ENCODE measurements at places on chromosomes 4 and X.
A peak's percentile ranks its signal among the peaks of the same experiment; 100 is the strongest.

- DNase-seq: no peak
Observed at GRCh38 chrX:153739754-153740486, 15.3 kb downstream of the ABCD1 start.

DNA sequence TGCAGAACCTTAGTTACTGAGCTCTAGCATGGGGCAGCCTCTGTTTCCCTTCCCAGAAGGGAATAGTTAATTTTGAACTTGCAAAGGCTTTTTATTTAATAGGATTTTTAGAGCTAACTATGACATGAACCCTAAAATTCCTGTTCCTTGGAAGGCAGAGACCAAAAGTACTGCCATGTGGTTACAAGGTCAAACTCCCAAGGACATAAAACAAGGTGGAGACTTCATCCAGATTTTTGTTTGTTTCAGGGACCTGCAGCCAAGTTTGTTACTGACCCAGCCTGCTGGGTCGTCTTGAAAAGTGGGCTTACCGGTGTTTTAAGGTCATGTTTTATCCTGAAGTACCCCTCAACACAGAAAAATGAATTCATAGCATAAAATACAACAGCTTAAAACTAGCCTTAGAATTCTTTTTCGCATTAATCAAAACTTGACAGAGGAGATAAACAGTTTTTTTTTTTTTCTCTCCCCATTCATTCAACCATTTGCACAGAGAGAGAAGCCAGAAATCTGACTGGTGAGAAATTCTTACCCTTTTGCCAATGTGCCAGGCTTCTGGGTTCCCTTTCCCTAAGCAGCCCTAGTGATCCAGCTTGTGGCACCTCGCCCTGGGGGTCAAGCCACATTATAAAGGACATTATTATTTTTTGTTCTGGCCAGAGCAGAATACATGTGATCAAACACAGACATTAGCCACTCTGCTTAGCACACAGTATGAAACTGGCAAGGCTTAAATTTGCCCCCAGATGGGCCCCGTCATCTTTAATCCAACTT lies 21.5 kb upstream of the GRPEL1 start:
- DNase-seq: no peak

- no peak for DNase-seq
Observed at GRCh38 chr4:184439386-184439785, 35.0 kb downstream of the IRF2 start.

GRCh38 chr4:187357045-187357643 lies 633.5 kb upstream of the FAT1 start:
- DNase-seq: no peak

DNA sequence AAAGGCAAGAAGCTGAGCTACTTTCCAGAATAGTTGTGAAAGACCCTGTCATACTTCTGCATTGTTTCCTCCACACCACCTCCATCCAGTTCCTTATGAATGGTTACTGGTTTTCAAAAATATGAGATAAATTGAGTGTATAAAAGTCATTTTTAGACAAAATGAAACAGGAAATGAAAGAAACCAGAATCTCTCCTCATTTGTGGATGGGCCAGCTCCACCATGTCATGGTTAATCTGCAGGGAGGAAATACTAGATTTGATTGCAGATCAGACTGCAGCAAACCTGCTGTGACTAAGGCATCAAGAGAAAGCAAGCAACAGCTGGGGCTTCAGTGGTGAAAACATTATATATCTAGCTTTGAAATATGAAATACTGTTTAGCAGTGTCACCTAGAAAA lies 23.8 kb downstream of the F9 start:
- DNase-seq: no peak

DNA sequence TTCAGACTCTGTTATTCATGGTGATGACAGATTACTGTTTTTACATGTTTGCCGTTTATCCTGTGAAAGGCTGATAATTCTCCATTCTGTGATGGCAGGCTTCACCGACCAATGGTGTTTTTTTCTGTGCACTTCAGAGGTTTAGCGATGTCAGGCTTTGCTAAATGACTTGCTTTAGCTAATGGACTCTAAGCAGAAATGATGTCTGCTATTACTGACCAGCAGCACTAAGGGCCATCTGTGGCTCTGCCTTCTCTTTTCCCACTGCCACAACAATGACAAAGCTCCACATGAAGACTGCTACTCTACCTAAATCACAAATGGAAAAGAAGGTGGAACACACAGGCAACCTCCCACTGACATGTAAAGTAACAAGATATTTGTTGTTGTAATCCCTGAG lies 68.4 kb upstream of the ALB start:
- DNase-seq: no peak

GRCh38 chr4:129322920-129323319 lies 227.0 kb downstream of the C4orf33 start:
- no peak for DNase-seq

GRCh38 chr4:2304321-2304876 lies 42.5 kb upstream of the MXD4 start:
- no peak for DNase-seq

- DNase-seq: no peak
Observed at GRCh38 chr4:151484396-151485102, 75.6 kb downstream of the FHIP1A start.

DNA sequence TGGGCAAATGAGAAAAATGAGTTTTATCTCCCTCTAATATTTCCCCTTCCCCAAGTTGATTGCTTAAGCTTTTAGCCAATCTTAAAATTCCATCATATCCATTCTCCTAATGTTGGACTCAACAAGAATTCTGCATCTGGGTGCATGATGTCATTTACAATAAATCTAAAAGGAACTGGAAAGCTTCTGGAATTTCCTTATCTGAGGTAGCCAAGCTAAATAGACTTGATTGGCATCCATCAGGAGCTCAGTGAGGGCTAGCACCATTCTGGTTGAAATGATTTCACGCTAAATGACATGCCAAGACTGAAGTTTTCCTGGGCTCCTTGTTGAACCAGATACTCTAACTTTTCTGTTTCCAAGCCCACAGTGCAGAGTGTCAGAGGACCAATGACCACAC lies 110.3 kb upstream of the SCML1 start:
- DNase-seq: no peak

GRCh38 chr4:95084584-95084983 lies 326.8 kb downstream of the BMPR1B start:
- no peak for DNase-seq

GRCh38 chr4:97498875-97499274 lies 644.4 kb downstream of the STPG2 start:
- DNase-seq: no peak

DNA sequence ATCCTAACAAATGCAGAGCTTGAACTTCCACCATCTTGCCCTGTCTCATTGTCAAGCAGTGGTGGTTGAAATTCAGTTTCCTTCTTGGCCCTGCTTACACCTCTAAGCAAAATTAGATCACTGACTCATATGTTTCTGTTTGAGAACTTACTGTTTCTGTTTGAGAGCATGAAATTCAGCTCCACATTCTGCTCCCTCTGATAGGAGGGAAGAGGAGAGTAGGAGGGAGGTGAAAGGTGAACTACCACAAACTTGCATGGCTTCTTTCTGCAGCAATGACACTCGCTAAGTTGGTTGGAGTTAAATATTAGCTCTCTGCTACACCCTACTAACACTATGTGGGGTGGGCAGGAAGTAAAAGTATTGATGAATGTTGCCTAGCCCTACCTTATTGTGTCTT lies 117.8 kb upstream of the EDA2R start:
- DNase-seq: no peak

- no peak for DNase-seq
Observed at GRCh38 chrX:124208660-124209059, 123.8 kb upstream of the TEX13D start.

- DNase-seq: no peak
Observed at GRCh38 chr4:15675356-15675755, 6.3 kb upstream of the FAM200B start.

- DNase-seq: no peak
Observed at GRCh38 chr4:184550476-184550875, 76.1 kb upstream of the IRF2 start.

DNA sequence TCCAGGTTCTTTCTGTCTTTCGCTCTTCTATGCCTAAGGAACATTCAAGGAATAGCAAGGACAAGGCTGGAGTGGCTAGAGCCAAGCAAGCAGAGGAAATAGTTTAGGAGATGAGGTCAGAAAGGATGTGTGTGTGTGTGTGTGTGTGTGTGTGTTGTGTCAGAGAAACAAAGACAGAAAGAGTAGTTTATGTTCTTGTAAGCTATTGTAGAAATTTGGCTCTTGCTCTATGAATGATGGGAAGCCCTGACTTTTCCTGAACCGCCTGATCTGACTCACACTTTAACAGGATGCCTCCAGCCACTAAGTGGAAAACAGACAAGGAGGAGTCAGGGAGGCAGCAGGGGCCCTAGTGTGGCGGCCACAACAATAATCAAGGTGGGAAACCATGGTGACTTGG lies 39.7 kb downstream of the LGI2 start:
- no peak for DNase-seq

- no peak for DNase-seq
Observed at GRCh38 chr4:75542824-75543223, 13.0 kb upstream of the ODAPH start.

- no peak for DNase-seq
Observed at GRCh38 chrX:120512627-120513026, 43.5 kb upstream of the LAMP2 start.

DNA sequence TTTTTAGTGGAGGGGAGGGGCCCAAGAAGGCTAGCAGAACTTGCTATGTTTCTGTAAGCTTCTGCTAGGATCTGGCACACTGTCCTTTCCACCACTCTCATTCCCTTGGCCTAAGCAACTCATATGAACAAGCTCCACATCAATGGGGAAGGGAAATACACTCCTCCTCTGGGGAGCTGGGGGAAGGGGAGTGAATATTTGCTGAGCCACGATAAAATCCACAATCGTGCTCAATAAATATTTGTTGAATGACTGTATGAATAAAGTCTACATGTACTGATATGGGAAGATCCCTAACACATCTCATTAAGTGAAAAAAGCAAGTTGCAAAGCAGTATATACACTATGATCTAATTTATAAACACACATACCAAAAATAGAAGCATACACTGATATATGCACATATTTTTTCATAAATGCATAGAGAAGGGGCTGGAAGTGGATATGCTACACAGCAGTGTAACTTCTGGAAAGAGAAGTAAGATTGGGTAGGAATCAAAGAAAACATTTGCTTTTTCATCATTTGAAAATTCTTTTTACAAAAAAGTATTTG lies 95.8 kb upstream of the EFHC2 start:
- DNase-seq: no peak

- DNase-seq: no peak
Observed at GRCh38 chr4:99945718-99946355, 581 bp downstream of the DNAJB14 start.

DNA sequence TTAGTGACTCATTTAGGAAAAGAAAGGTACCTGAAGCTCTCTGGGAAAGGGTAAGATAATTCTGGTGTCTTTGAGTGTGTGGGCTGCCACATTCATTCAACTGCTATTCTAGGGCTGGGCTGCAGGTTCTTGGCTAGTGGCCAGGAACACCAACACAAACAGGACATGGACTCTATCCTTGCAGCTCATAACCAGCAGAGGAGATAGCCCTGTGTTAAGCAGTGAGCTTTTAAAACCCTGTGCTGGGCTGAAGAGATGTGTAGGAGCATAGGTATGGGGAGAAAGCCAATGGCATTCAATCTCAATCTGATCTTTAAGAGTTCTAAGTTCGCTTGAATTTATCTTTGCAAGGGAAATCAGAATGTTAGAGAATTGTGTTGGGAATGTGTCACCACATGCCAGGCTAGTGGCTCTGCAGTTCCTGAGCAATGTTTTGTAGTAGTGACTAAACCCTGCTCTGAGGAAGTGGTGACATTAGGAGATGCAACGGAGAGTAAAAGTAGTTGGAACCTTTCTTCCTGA lies 39.2 kb downstream of the SGMS2 start:
- DNase-seq: peak; percentile 17

DNA sequence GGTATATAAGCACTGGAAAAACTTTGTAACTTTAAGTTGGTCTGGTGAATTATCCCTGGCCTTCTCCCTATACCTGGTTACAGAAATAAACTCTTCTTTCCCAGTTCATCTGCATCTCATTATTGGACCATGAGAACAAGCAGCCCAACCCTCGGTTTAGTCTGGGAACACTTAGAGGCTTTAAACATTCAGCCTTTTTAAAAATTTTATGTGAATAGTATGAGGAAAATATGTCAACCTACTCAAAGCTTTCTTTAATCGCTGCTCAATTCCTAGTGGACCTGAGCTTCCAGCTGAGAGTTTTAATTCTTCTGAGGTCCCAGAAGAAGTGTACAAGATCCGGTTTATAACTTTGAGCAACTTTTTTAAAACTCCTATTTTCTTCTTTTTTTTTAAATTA lies 358.6 kb upstream of the NOCT start:
- DNase-seq: no peak

GRCh38 chr4:90189178-90189577 lies 62.0 kb downstream of the CCSER1 start:
- no peak for DNase-seq

DNA sequence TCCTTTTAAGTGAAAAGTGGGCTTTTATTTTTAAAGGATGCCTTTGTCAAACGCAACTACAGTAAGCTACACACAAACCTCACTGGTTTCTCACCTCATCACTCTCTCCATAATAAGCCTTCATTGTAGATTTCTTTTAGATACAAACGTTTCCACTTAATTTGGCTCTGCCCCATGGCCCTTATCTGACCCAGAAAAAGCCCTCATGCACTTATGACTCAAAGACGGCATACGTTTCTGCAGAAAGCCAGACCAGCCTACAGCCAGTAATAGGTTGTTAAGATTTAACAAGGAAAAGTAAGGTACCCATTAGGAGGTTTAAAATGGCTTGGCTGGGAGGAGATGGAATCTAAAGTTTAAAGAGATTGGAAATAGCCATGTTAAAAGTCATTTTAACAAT lies 914.6 kb upstream of the INTU start:
- DNase-seq: no peak

DNA sequence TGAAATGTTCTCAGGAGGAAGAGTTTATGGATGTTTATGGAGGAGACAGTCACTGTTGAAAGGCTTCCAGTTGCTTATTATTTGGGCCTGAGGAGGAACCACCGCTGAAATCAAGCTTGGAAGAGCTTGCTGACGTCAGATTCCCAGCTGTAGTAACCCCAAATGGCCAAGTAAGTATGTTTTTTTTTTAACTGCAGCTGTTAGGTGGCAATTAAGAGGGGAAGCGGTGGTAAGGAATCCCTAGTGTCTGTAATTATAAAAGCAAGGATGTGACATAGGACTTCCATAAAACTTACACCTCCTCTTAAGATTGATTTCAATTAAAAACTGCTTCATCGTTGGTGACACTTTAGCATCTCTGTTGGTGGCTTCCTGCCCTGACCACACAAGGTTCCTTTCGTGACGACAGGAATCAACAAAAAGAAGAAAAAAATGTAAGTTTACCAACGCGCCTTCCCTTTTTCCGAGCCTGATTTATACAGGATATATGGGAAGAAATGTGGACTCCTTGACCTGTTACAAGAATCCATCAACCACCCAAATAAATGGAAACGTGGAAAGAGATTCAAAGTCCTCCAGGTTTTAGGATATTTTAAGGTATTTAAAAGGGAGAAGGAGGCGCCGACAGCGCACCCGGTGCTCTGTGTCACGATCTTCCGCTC lies 884 bp downstream of the RELL1 start:
- peak; percentile 7 for DNase-seq

GRCh38 chrX:20863649-20864048 lies 510.6 kb upstream of the CNKSR2 start:
- DNase-seq: no peak
